ENCODE measurements at places on chromosomes 4 and X. TPM values are rescaled to one million over a fixed set of nuclear protein-coding genes. Genes with fewer than 3 reads are reported as not detected.

FHIP1A gene
- total RNA-seq, result 38.5 TPM

SNCA gene
- total RNA-seq, result 62.4 TPM

NWD2 gene
- not detected for total RNA-seq

CTAG1B gene
- total RNA-seq, result not detected

FAT4 gene
- total RNA-seq, result 5.5 TPM

OCIAD2 gene
- total RNA-seq, result 19.2 TPM

ITM2A gene
- total RNA-seq, result not detected

ADGRL3 gene
- 2.8 TPM for total RNA-seq

MAOB gene
- total RNA-seq, result 2.5 TPM

DRP2 gene
- total RNA-seq, result 0.11 TPM

PFKFB1 gene
- total RNA-seq, result 0.67 TPM

SERPINA7 gene
- not detected for total RNA-seq
